ENCODE measurements at places on chromosomes 3 and 15.

GRCh38 chr3:37949866-37950265 is 40.7 kb upstream of the VILL start:
- no peak for DNase-seq

DNA sequence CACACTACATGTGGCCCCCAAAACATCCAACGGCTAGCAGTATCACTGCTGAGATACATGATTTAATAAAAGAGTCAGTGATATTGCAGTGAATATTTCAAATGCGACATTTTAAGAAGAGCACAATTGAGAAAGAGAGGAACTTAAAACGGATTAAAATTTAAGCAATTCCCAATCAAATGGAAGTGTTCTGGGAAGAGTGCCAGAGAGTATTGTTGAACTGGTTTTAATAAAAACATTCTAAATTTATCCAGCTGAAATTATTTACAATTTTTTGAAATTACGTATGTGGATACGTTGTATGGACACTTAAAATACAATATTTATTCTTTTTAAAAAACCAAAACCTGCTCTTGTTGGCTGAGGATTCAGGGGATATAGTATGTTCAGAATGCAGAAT is 117.7 kb downstream of the C3orf38 start:
- no peak for DNase-seq

DNA sequence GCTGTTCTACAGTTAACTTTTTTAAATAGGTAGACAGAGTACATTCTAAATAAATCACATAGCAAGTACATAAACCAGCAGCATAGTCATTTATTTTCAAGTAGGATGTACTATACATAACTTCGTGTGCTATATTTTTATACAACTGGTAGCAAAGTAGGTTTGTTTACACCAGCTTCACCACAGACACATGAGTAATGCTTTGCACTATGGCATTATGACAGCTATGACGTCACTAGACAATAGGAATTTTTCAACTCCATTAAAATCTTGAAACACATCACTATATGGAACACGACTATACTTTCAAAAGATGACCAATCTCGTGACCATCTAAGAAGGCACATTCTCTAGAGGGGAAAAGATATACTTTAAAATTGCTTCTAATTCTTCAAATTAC is 3.5 kb downstream of the TEX55 start:
- no peak for DNase-seq

- DNase-seq: no peak
Measured at GRCh38 chr3:168260859-168261258, 165.1 kb upstream of the GOLIM4 start.

- DNase-seq: no peak
Measured at GRCh38 chr3:128344052-128344735, 122.5 kb downstream of the DNAJB8 start.

GRCh38 chr3:38004415-38005075 is 14.0 kb downstream of the VILL start:
- DNase-seq: peak; percentile 40

- no peak for DNase-seq
Measured at GRCh38 chr15:60924916-60925397, 304.1 kb downstream of the RORA start.

- no peak for DNase-seq
Measured at GRCh38 chr15:38080651-38081275, 146.3 kb downstream of the TMCO5A start.

GRCh38 chr15:92629975-92630626 is 25.5 kb downstream of the FAM174B start:
- no peak for DNase-seq

DNA sequence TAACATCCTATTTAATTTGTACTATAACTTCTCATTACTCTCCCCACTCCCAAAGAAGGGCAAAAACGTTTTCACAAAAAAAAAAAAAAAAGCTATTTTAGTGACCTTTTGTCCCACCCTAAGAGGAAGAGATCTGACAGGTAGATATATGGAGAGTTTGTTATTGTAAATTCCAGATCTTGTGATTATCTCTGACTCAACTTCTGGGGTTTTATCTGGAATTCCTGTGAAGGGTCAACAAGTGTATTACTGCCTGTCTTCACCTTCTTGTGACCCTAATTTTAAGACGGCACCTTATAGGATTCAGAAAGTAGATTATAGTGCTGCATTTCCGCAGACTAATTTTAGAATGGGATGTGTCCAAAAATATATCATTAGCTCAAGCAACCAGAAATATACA is 205.9 kb upstream of the CDIN1 start:
- no peak for DNase-seq

DNA sequence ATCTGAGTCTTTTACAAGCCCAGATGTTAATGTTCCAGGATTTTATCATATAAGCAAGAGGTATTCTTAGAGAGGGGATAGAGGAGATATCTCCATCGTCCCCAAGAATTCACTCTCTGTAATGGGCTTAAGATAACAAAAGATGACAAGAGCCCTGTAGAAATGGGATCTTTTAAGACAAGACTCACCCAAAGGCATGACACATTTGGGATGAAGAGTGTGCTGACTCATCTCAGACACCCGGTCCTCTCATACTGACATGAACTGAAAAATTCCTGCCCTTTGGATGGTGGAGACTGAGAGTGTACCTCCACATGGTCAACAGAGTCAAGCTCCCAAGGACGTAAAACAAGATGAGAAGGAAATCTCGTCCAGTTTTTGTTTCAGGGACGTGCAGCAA is 11.0 kb downstream of the LEKR1 start:
- DNase-seq: no peak

DNA sequence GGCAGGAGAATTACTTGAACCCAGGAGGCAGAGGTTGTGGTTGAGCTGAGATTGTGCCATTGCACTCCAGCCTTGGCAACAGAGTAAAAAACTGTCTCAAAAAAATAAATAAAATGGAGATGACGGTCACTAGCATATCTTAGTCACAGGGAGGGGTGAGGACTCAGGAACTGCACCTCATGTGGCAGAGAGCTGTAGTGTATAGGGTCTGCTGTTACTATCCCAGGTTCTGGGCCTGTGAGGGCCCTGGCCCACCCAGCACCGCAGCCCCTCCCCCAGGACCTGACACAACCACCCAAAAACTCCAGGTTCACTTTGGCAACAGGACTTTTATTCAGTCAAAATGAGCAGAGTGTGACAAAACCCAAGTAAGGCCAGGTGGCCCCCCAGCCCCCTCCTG is 22.3 kb downstream of the RNU5B-1 start:
- DNase-seq: no peak

DNA sequence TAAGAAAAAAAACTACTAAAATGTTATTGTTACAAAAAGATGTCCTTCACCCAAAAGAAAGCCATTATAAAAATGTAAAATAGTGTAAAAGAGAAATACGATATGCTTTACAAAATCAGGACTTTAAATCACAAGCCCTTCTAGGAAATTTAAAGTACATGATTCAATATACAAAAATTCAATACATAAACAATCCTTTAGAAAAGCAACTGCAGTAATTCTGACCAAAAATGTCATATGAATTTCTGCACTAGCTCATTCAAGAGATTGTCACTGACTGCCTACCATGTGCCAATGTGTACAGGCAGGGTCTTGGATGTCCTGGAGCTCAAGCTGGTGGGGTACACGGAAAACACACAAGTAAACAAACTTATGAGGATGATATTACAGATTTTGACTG is 2.5 kb downstream of the MORC1 start:
- DNase-seq: no peak

GRCh38 chr3:131880948-131881347 is 153.9 kb downstream of the CPNE4 start:
- DNase-seq: no peak

DNA sequence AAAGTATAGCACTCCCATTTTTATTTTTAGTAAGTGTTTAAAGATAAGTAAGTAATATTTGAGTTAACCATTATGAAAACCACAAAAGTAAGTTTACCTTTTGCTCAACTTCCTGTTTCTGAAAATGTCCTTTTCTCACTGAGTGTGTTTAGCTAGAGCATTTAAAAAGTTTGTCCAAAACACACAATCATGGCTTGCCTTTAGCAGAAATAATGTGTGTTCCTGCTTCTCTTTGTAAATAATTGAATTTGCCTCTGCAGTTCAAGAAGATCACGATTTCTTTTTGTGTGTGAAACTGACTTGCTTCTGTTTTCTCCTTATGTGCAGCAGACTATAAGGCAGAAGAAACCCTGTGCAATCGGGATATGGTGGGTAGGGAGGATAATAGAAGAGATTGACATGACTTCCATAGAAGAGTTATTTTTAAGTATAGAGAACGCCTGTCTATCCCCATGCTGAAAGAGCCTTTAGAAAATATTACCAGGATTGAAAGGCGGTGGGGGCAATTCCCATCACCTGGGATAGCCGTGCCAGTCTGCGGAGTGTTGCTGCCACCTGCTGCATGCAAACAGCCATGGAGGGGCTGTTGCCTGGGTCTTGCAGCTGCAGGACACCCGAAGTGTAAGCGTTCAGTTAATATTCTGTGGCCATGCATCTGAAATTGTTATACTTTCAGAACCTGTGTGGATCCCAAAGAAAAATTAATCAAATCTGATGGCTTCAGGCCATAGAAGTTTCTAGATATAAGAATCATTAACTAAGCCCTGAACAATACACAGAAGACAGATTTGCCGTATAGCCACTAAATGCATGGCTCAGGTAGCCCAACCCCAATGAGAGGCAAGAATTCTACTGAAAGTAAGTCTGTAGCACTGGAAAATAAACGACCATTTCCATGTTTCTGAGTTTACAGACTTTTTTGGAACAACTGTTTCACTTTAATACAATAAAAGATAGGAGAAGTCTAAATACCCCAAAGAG is 2.4 kb upstream of the CD96 start:
- peak; percentile 44 for DNase-seq

GRCh38 chr3:13556917-13557316 is 8.0 kb downstream of the FBLN2 start:
- DNase-seq: no peak

DNA sequence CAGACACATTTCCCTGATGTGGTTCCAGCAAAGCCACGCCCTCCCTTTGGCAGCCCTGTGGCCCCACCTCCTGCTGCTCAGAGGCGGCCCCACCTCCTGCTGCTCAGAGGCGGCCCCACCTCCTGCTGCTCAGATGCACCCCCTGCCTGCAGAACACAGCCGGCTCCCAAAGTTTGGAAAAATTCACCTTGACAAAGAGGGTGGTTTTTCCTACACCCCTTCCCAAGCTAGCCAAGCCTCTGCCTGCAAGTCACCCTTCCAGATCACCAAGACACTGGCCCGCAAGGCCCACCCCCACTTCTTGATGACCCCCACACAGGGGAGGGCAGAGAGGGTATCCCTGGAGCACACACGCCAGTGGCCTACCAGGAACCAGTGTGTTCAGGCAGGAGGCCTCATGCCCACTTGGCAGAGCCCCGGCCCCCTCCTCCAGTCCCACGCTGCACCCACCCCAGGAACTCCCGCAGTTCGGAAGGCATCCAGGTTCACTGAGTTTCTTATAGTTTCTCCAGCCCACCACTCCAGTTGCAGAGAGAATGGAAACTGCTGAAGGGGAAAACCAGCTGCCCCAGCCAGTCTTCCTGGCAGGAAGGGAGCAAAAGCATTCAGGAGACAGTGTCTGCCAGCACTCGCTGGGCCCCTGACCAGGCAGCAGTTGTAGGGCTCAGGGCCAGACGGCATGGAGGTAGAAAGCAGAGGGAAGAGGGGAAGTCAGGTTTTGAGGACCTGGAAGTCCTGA is 2.3 kb upstream of the HAPLN3 start:
- peak; percentile 85 for DNase-seq

- no peak for DNase-seq
Measured at GRCh38 chr3:144275005-144275404, 303.4 kb downstream of the DIPK2A start.

- DNase-seq: no peak
Measured at GRCh38 chr15:68114840-68115239, 60.7 kb downstream of the PIAS1 start.

- no peak for DNase-seq
Measured at GRCh38 chr3:141261472-141262307, 30.1 kb downstream of the PXYLP1 start.

GRCh38 chr3:4895838-4896237 is 83.4 kb upstream of the BHLHE40 start:
- no peak for DNase-seq

GRCh38 chr3:51987568-51987967 is 4.2 kb downstream of the ACY1 start:
- no peak for DNase-seq

DNA sequence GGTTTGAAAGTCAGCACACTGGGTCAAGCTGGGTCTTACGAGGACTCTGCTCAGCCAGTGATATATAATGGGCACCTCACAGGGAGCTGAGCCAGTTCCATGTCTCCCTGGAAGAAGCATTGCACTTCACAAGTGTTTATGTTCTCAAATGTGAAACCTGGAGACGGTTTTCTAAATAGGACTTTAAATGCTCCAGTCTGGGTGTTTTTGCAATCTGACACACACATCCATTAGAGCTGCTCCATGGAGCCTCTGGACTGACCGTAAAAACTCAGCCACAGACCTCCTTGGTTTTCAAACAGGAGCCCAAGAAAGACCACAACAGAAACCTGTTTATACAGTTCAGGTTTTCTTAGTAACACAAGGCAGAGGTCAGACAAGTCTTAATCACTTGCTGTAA is 201.3 kb upstream of the LRIG1 start:
- DNase-seq: no peak

DNA sequence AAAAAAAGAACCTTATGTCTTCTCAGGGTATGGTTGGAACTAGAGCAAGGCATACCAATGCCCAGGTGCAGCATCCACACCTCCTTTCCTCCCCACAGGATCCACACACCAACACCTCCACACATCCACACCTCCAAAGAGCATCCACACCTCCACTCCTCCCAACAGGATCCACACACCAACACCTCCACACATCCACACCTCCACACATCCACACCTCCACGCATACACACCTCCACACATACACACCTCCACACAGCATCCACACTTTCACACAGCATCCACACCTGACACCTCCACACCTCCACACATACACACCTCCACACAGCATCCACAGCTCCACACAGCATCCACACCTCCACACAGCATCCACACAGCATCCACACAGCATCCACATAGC is 5.3 kb downstream of the MESP1 start:
- DNase-seq: no peak

GRCh38 chr3:58645726-58646125 is 20.8 kb downstream of the FAM3D start:
- no peak for DNase-seq

DNA sequence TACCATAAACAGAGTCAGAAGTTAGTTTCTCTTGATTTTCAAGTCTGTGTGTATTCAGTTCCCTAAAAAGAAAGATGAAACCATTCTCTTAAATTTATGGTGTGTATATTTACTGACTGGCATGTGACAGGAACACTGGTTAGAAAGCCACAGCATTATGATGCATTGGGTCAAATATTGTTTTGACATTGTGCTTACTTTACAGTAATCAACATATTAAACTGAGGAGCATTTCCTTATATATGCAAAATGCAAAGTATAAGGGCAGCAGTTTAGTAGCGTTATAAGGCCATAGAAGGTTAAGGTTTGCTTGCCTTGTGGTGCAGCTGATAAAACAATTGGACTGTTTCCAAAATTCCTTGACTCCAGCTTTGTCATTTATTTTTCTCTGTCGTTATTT is 72.9 kb downstream of the EPHA3 start:
- DNase-seq: no peak

- DNase-seq: no peak
Measured at GRCh38 chr3:61666615-61667330, 105.4 kb downstream of the PTPRG start.

GRCh38 chr15:93399121-93399520 is 310.1 kb upstream of the RGMA start:
- no peak for DNase-seq

All from central memory CD4-positive, alpha-beta T cell (primary cell).